ENCODE measurements at places on chromosomes 5 and 9.
A peak's percentile ranks its signal among the peaks of the same experiment; 100 is the strongest.

GRCh38 chr5:107154593-107154992 lies 516.1 kb downstream of the EFNA5 start:
- no peak for DNase-seq

DNA sequence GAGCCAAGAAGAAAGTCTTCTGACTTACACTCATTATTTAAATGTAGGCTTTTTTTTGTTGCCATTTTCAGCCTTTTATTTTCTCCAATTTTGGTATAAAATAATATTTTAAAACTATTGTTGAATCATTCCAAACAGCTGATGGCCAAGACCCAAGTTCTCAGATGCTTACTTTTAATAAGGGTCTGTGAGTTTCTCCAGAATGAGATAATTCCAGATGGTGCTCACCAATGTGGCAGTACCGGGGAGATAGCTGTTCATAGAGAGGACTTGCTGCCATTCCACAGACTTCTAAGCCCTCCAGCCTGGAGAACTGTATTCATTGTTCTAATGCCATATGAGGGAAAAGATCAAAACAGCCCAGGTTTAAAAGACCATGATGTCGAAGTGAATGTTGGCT lies 5.3 kb upstream of the C1QTNF2 start:
- no peak for DNase-seq

GRCh38 chr9:108477529-108478006 lies 378.2 kb downstream of the ACTL7B start:
- peak; percentile 83 for DNase-seq

GRCh38 chr5:134490925-134491271 lies 34.6 kb upstream of the JADE2 start:
- no peak for DNase-seq

DNA sequence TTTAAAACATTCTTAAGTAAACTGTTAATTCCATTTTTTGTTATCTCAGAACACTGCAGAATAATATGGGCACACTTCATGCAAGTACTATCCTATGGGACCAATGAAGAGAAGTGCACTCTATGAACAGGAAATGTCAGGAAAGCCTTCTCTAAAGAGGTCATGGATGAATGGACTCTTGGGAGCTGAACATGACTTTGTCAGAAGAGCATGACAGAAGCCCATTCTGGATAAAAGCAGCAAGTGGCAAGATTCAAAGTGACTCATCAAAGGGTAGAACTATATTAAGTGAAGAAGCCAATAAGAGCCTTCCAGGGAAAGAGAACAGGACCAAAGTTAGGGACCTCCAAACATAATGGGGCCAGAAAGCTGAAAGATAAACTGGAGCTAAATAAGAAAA lies 94.0 kb downstream of the RAPGEF6 start:
- peak; percentile 74 for DNase-seq
